ENCODE measurements at places on chromosomes 11 and 22.

DNA sequence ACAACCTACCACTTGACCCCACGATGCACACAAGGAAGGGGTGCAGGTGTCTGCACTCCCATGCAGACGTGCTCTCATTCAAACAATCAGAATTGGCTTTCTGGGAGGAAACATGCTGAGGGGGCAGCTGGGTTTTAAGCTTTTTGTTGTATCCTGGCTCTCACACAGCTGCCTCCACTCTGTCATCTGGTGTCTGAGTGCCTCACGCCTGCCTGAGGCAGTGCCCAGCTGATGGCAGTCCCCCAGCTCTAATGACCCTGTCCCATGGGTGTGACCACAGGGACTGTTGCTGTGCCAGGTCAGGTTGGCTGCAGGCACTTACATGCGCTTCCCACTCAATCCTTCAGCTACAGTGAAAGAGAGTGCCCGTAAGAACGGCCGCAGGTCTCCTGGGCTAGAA lies 53.7 kb downstream of the ARFGAP3 start:
- peaks cover 7% of the 10 kb centered on the region for H3K4me1 ChIP-seq
- H3K36me3 ChIP-seq, result peaks cover 85% of the 10 kb centered on the region
- DNase-seq, result peak; percentile 78
- no peaks in the 10 kb centered on the region for H3K27me3 ChIP-seq
- H3K4me3 ChIP-seq, result no peak overlapping the region
- no peak overlapping the region for H3K27ac ChIP-seq

DNA sequence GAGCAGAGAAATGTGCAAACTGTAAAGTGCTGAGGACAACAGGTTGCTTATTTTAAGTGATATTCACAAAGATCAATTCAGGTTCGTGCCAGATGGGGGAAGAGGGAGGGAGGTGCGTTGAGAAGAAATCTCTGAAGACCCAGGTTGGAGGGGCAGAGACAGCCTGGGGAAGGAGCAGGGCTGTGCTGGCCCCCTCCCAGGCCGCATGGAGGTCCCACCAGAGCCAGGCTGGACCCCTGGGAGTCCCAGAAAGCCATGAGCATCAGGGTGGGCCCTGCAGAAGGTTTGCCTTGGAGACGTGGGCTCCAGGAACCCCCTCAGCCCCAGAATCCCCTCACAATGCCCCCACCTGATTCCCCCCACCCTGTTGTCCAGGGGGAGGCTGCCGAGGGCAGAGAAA lies 47.4 kb downstream of the IGLL1 start:
- no peak overlapping the region for H3K4me3 ChIP-seq
- H3K36me3 ChIP-seq, result no peaks in the 10 kb centered on the region
- DNase-seq, result peak; percentile 36
- peaks cover 6% of the 10 kb centered on the region for H3K27me3 ChIP-seq
- H3K27ac ChIP-seq, result no peak overlapping the region
- H3K4me1 ChIP-seq, result peaks cover 18% of the 10 kb centered on the region

DNA sequence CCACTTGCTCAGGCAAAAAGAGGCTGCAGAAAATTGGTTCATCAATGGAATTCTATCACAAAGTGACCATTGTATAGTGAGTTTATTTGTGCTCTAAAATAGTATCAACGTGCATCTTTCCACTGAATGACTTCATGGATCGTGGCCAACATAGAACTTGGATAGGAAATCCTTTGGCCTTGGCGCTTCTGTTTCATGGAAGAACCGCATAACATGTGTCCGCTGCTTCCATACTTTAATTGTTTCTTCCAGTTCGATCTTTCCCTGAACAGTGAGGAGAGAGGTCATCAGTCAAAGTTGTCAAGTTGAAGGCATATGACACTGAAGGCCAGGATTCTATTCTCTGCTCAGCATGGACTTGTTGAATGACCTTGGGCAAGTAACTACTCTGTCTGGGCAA lies 4.5 kb downstream of the NDUFA6 start:
- no peak overlapping the region for H3K27ac ChIP-seq
- H3K36me3 ChIP-seq, result peaks cover 44% of the 10 kb centered on the region
- H3K4me1 ChIP-seq, result peaks cover 26% of the 10 kb centered on the region
- H3K27me3 ChIP-seq, result no peaks in the 10 kb centered on the region
- peak; percentile 1 for DNase-seq
- no peak overlapping the region for H3K4me3 ChIP-seq

GRCh38 chr22:32158712-32159533 lies at the start of gene C22orf42:
C22orf42 (minus strand) TSS chr22:32159303; CDS start chr22:32159215, 88 bp downstream.
- no peak within 1 kb of the TSS for H3K4me3 ChIP-seq
- H3K4me1 ChIP-seq, result no peaks in the 10 kb centered on the region
- no peaks in the 10 kb centered on the region for H3K36me3 ChIP-seq
- DNase-seq, result no peak
- no peak within 1 kb of the TSS for H3K27ac ChIP-seq
- H3K27me3 ChIP-seq, result peaks cover 12% of the 10 kb centered on the region

DNA sequence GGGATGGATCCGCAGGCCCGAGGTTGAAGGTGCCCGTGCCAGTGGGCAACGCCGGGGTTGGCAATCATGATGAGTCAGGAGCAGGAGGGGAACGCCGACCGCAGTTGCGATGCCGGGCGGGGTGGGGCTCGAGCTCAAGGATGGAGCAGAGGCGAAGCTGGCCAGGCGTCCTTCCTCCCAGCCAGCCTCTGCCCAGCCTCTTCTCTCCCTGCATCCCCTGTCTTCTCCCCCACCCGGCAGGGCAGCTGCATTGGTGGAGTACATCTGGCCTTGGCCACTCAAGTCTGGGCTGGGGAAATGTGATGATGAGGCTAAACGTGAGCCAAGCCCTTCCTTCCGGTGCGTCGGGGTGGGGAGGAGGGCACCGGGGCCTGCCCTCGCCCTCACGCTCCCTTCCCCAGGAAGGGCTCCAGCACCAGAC lies 3.9 kb downstream of the IFITM10 start:
- no peak overlapping the region for H3K27ac ChIP-seq
- H3K36me3 ChIP-seq, result no peaks in the 10 kb centered on the region
- H3K4me3 ChIP-seq, result peak overlapping the region; percentile 53
- H3K27me3 ChIP-seq, result peaks cover 7% of the 10 kb centered on the region
- H3K4me1 ChIP-seq, result peaks cover 59% of the 10 kb centered on the region
- peak; percentile 85 for DNase-seq

GRCh38 chr22:19574247-19574646 lies 50.0 kb upstream of the CLDN5 start:
- H3K27me3 ChIP-seq, result peaks cover 18% of the 10 kb centered on the region
- peaks cover 8% of the 10 kb centered on the region for H3K4me1 ChIP-seq
- H3K27ac ChIP-seq, result no peak overlapping the region
- no peaks in the 10 kb centered on the region for H3K36me3 ChIP-seq
- H3K4me3 ChIP-seq, result no peak overlapping the region
- DNase-seq, result no peak

All from suprapubic skin (tissue), 4 donors.